Tibial nerve (tissue), 4 donors: ENCODE measurements at places on chromosomes 13 and 19. TPM values are rescaled to one million over a fixed set of nuclear protein-coding genes. Genes with fewer than 3 reads are reported as not detected.

DNA sequence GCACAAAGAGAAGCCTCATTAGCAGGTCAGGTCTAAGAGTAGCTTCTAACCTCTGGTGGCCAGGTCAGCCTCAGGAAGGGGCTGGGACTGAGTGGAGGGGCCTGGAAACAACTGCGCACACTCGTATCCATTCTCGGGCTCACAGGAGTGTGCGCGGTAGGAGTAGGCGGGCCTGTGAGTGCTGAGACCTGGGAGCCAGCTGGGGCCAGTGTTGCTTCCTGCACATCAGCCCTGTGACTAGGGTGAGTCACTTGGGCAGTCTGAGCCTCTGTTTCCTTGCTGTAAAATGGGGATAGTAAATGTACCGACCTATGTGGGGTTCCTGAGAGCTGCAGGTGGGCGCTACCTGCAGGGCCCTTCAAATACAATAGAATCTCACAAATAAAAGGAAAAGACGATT lies 26.9 kb downstream of the SIN3B start:
- DNase-seq, result no peak

DNA sequence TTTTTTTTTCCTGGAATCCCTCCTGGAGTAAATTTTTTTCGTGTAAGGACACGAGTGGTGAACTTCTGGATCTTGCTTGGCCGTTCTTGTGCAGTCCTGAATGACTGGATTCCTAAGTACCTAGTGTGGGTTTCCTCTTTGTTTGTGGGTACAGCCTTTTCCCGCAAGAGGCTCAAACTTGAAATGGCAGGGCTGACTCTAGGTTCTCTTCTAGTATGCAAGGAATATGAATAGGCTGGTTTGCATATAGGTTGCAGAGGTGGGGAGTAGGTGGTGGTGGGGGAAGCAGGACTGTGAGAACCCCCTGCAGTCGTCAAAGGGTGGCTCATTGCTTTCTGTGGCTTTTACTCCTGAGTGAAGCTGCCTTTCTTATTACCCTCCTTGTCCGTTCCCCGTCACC lies 13.6 kb downstream of the UBAC2 start:
- DNase-seq, result no peak

DNA sequence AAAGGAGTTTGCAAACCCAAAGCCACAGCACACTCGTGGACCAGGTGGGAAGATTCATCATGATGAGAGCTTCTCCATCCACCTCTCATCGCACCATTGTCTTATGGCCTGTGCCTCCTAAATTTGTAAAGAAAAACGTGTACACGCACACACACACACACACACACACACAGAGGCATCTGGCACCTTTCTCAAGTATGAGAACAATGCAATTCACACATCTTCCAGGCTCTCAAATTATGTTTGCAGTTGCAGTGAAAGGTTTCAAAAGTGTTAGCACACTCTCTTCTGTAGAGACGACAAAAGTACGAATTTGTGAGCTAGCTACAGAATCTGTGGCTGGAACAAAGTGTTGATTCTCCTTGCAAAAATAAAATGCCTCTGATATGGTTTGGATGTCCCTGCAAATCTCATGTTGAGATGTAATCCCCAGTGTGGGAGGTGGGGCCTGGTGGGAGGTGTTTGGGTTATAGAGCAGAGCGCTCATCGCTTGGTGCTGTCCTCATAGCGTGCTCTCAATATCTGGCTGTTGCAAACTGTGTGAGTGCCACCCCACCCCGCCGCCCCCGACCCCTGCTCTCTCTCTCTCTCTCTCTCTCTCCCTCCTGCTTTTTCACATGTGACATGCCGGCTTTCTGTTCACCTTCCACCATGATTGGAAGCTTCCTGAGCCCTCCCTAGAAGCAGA lies 21.8 kb upstream of the RAB20 start:
- no peak for DNase-seq

The SPINT2 gene
- 51.5 TPM for total RNA-seq

DNA sequence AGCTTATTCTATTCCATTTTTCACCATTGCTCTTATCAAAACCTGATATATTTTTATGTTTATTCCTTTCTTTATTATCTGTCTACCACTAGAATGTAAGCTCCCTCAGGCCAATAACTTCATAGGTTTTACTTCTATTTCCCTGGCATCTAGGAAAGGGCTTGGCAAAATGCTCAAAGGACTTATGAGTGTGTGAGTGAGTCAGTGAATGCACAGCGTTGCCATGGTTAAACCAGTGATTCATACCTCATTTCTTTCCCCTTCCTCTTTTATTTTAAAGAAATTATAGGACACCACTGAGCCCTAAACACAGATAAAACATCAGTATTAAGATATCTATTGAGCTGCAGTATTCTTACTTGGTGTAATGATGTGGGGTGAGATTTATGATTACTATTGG lies 162.1 kb downstream of the GPC6 start:
- DNase-seq, result no peak
